Activated CD4-positive, alpha-beta memory T cell treated with anti-CD3 and anti-CD28 coated beads for 36 hours (primary cell): ENCODE measurements at places on chromosomes 4 and X. TPM values are rescaled to one million over a fixed set of nuclear protein-coding genes. Genes with fewer than 3 reads are reported as not detected.

DNA sequence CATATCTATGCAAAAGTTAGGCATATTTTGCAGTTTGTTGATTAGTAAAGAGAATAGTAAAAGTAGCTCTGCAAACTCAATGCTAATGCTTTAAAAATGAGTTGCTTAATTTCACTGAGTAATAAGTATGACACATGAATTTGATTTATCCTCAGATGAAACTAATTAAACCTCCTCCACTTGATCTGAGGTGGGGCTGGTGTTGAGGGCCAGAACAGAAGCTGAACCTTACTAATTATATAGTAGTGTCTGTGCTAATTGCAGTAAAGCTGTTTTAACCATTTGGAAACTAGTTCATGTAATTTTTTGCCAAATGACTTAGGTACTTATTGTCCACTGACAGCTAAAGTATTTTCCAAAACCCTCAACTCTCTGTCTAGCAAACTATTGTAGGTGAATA, 7.7 kb upstream of the PGAM4 start:
- DNase-seq, result no peak

GRCh38 chr4:76744241-76744921, 153.6 kb downstream of the SOWAHB start:
- DNase-seq, result no peak

TEC gene
- total RNA-seq, result 3.0 TPM

GRCh38 chrX:113759422-113759821, 824.5 kb upstream of the HTR2C start:
- DNase-seq, result no peak

DNA sequence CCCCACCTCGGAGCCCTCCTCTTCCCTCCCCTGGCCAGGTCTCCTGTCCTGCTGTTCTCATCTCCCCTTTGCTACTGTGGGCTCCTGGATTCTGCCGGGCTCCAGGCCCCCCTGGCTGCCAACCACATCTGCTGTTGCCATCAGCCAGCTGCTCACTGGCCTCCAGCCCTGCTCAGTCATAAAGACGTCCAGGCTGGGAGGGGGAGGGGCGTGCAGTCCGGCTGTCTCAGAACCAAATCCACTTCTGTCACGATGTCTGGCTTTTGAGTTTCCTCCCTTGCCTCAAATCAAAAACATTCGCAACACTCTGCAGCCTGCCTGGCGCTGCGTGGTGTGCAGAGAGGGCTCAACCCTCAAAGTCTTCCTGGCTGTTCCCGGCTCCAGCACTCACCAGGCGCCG, 7.1 kb downstream of the RASL11B start:
- no peak for DNase-seq

DNA sequence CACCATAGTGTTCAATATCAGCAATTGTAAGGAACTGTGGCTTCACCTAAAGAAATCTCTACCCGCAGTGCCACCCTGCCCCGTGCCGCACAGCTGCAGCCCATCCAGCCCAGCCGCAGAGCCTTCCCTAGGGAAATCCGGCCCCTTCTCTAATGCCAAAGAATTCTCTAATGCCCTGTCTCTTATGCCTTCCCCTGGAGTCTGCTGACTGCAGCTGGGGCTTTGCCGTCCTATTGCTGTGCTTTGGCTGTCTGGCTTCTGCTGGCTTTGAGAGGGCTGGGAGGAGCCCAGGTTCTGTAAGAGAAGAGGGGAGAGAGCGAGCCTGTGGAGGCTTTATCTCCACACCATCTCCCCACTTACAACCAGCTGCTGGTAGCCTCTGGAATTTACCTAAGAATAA, 85.9 kb upstream of the HELT start:
- DNase-seq, result no peak

- DNase-seq, result no peak
These were observed 99.4 kb downstream of the C4orf51 start for GRCh38 chr4:145779319-145779801.

GRCh38 chr4:82899374-82900065, 1.0 kb upstream of the THAP9 start:
- no peak for DNase-seq

GRCh38 chr4:159046683-159047082, 56.2 kb upstream of the RAPGEF2 start:
- no peak for DNase-seq

EFNB1 gene
- 4.6 TPM for total RNA-seq

SUPT20HL1 gene
- not detected for total RNA-seq

- no peak for DNase-seq
These were observed 134.5 kb upstream of the RASGEF1B start for GRCh38 chr4:81606166-81606565.

- DNase-seq, result no peak
These were observed 160.9 kb downstream of the AFAP1 start for GRCh38 chr4:7778510-7779431.

ATOH1 gene
- total RNA-seq, result not detected

PAGE2B gene
- 0.70 TPM for total RNA-seq

GRCh38 chr4:132276989-132277388, 872.1 kb upstream of the PCDH10 start:
- DNase-seq, result no peak

GRCh38 chr4:166091912-166092510, 219.0 kb downstream of the TLL1 start:
- no peak for DNase-seq

GRCh38 chrX:150842198-150842685, 56.2 kb downstream of the CD99L2 start:
- no peak for DNase-seq

GRCh38 chr4:88745581-88746163, 48.0 kb upstream of the NAP1L5 start:
- DNase-seq, result no peak

TXLNG gene
- 14.2 TPM for total RNA-seq

GRCh38 chr4:188613976-188614375, 474.7 kb downstream of the TRIML1 start:
- DNase-seq, result no peak

GRCh38 chr4:128322986-128323385, 35.4 kb upstream of the PGRMC2 start:
- no peak for DNase-seq

DNA sequence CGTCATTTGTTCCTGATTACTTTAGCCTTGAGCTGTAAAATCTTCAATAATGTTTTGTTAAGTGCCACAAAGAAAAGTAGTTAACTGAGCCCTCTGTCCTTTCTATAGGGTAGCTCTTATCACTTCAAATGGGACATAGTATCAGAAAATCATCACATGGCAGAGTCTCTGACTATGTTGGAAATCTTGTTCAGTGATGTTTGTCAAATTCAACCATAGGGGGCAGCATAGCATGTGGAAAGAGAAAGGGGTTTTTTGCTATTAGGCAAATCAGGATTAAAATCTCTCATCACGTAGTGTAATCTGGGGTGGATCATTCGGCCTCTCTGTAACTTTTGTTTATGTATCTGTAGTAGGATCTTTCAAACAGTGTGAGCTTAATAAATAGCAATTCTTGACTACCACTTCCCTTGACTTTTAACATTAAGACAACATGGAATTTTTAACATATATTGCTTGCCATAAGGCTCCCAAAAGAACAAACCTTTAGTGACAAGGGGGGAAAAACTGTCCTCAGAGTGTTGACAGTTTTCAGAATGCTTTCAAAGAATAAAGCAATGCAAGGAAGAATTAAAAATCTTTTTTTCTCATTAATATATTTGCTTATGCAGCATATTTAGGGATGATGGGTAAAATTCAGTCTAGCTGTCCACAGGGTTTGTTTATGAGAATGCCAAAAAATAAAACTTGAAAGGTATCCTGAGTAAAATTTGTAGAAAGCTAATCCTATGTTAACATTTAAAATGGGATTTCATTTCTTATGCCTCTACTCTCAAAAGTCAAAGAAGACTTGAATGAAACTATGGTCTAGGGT, 127.2 kb downstream of the FBXW7 start:
- DNase-seq, result no peak

DNA sequence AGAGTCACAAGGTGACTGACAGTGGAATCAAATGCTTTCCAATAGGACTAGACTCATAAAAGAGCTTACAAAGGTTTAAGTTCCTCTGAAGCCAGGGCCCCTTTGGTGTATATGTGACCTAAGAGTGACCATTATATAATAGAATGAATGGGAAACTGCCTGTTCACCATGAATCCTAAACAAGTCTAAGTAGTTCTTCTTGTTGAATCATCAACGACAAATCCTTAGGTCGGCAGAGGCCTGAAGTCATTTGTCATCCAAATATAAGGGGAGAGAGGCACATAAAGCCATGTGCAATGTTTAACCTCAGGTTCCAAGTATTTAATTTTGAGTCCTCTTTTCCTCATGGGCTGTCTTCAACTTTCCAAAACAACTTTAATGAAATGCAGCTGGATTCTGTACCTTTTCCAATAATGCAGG, 122.4 kb downstream of the RASL11B start:
- no peak for DNase-seq

DNA sequence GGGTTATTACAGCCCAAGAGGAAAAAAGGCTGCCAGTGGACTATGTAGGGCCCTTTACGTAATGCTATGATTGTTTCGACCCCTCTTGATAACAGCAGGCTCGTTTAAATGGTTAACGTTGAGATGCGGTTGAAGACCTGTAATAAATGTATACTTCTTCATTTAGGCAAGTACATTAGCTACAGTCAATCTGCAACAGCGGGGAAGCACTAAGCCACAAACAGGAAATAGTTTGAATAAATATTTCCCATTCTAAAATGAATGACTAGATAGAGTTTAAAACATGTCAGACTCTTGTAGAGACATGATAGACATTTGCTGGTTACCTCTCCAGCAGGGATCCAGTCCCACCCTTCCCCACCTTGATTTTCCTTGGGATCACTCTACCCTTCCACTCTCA, 38.1 kb upstream of the STIM2 start:
- DNase-seq, result peak; percentile 20

DNA sequence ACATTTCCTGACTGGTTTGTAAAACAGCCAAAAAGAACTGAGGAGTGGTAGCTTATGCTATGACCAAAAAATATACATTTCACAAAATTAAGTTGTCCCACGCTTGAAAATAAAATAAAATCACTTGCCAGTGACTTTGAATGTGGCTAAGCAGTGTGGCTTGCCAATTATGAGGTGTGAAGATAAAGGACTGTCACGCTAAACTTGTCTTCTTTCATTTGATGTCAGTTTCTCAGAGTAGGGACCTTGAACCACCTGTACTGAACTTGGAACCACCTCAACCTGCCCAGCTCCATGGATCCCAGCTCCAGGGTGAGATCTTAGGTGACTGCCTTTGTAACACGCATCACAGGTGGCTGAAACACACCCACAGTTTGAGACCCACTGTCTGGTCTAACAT, 113.7 kb upstream of the TBL1X start:
- no peak for DNase-seq

RIPPLY1 gene
- not detected for total RNA-seq

GRCh38 chr4:73387552-73387951, 16.5 kb upstream of the ALB start:
- DNase-seq, result no peak

GRCh38 chr4:184460499-184461285, 13.7 kb downstream of the IRF2 start:
- no peak for DNase-seq

CPZ gene
- not detected for total RNA-seq

PPEF2 gene
- not detected for total RNA-seq

- no peak for DNase-seq
These were observed 35.0 kb upstream of the APLN start for GRCh38 chrX:129689796-129690195.
